NK-92 treated with Interleukin-12 subunit alpha and Interleukin-12 subunit beta, amount 100 ng/mL, for 24 hours (cell line): ENCODE measurements at places on chromosomes 4 and X.

GRCh38 chrX:19303256-19303880 lies 40.4 kb upstream of the PDHA1 start:
- no peak for DNase-seq

GRCh38 chrX:36422368-36422767 lies 502.8 kb downstream of the CFAP47 start:
- no peak for DNase-seq

- DNase-seq, result no peak
Observed at GRCh38 chr4:94480362-94480951, 28.7 kb downstream of the PDLIM5 start.

GRCh38 chr4:95627709-95628108 lies 78.9 kb upstream of the UNC5C start:
- DNase-seq, result no peak

DNA sequence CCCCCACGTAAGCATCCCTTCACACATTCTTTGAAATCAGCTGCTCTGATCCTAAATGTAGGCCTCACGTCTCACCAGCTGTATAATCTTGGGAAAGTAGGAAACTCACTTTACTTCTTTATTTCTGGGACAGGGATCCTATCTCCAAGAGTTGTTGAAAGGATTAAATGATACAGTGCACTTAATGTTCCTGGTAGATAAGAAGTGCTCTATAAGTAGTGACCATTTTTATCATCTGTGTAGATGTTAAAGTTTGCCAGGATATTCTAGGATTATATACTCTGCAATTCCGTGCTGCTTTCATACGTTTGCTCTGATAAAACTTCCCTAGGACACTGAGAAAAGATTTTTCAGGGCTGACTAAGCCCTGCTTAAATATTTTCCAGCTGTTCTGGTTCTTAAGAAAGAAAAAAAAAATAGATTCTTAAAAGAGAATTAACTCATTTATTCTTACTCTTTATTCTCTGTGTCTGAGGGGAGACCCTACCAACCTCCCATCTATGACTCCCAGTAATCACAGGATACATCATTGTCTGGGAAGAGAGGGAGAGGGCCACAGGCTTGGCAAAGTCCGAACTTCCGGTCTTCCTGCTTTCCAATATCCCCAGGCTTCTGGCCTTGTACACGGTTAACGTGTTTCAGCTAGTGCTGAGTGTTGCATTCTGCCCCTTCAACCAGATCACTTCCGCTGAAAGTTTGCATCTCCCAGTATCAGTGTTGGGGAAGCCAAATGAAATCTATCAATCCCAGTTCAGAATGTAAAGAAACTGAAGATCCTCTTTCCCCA lies 269.2 kb downstream of the TRIML1 start:
- DNase-seq, result no peak

- DNase-seq, result no peak
Observed at GRCh38 chr4:41989994-41990364, 351 bp upstream of the SLC30A9 start.

- DNase-seq, result no peak
Observed at GRCh38 chr4:76434901-76435527, at the start of gene SHROOM3. TSS of gene SHROOM3 (plus strand) at chr4:76435229. CDS start at chr4:76436053, 824 bp downstream.

DNA sequence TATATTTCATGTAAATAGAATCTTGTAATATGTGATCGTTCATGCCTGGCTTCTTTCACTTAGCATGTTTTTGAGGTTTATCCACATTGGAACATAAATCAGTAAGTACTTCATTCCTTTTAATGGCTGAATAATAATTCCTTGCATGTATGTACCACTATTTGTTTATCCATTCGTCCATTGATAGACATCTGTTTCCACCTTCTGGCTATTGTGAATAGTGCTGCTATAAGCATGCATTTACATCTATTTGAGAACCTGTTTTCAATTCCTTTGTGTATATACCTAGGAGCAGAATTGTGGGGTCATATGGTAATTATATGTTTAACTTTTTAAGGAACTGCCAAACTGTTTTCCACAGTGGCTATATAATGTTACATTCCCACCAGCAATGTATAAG lies 356.7 kb upstream of the DIPK2B start:
- no peak for DNase-seq

DNA sequence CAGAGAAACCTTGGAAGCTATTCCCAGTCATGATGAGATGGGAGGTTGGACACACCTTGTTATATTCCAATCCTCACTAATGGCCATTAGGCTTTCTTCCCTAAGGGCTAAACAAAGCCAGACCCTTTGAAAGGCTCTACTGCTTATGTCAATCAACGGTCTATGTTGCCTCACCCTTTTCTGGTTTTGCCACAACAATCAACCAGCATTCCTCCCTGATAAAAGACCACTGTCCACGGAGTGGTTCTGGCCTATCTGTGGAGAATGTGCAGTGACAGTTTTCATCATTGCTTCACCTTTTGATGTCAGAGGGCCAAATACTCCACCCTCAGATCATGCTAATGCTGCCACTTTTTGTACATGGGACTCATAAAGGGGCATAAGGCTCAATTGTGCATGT lies 913.4 kb downstream of the RPA4 start:
- no peak for DNase-seq

- DNase-seq, result no peak
Observed at GRCh38 chrX:145068450-145068849, 178.9 kb upstream of the SPANXN1 start.

- DNase-seq, result no peak
Observed at GRCh38 chr4:26263165-26263564, 57.6 kb upstream of the RBPJ start.

GRCh38 chr4:99654361-99654761 lies 3.3 kb downstream of the C4orf54 start:
- DNase-seq, result no peak

GRCh38 chrX:21975812-21976211 lies 35.3 kb downstream of the SMS start:
- no peak for DNase-seq

DNA sequence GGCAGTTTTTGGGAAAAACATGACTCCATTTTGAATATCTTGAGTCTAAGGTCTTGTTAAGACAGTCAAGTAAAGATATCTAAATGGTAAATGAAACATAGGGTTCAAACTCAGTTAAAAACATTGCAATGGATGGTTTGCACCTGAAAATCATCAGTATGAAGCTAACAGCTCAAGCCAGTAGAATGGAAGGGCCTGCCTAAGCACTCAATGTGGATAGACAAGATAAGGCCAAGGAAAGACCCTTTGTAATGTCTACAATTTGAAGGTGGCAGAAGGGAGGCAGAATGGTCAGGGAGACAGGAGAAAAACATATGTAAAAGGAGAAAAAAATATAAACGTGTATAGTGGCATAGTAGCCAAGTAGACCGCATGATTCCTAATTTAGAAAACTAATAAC lies 78.2 kb downstream of the REELD1 start:
- DNase-seq, result no peak

DNA sequence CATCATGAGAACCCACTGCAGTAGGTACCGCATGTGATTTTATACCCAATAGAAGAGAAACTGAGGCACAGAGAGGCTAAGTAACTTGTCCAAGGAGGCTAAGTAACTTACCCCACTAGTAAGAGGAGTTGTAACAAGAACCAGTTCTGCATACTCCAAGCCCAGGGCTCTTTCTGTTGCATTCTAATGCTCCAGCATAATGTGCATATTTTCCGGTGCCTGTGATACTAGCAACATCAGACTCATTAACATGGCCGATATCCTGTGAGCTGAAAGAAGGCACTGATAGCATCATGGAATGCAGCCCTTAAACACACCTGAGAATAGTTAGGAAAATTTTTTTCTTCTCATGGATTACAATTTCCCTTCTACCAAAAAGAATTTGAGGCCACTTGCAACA lies 39.7 kb upstream of the KLF3 start:
- no peak for DNase-seq

GRCh38 chrX:12814420-12814819 lies 23.2 kb downstream of the PRPS2 start:
- no peak for DNase-seq

GRCh38 chr4:118340109-118340508 lies 12.7 kb downstream of the PRSS12 start:
- DNase-seq, result no peak

- DNase-seq, result no peak
Observed at GRCh38 chrX:39574178-39574577, 523.6 kb downstream of the BCOR start.

GRCh38 chr4:23590431-23590830 lies 299.4 kb downstream of the PPARGC1A start:
- DNase-seq, result no peak

DNA sequence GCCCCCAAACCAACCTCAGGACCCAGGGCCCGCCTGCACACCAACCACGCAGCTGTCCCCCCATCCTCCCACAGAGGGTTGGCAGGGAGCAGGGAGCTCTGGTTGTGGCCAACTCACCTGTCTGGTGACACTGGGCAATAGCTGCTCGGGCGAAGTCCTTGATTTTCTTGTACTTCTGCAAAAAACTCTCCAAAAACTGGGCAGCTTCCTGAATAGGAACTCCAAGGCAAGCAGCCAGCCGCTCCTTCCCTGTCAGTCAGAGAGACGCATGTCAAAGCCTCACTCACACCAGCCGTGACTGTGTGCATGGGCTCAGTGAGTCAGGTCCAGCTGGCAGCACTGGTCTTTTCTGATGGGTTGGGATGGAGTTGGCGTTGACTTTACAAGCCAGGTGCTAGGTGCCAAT lies 26.4 kb downstream of the NAT8L start:
- no peak for DNase-seq

DNA sequence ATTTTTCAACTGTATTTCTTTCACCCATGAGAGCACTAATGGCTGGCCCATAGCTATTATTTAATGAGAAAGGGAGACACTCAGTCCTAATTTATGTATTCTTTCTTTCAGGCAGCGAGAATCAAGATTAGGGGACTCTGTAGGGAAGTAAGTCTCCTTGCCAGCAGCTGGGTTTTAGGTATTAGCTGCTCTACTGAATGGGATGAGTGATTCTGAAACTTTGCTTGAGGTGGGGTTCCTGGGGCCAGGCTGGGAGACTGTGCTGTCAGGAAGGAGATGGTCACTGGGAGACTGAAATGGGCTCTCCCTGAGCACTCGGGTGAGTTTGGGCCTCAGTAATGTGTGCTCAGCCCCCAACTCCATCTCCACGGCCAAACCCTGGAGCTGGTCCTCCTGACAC lies 78.7 kb downstream of the LNX1 start:
- DNase-seq, result no peak

DNA sequence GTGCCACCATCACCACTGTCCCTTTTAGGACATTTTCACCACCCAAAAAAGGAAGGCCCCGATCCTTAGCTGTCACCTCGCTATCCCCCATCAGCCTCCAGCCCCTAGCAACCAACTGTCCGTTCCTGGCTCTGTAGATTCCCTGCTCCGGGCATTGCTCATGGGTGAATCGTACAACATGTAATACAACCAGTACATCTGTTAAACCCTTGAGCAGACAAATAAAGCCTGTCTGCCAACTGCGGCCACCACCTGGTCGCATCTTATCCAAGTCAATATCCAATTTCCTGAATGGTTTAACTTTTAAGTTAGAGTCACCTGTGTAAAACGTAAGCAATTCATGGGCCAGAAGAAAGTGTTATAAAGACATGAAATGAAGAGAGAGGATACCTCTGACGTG lies 251.9 kb downstream of the AFAP1 start:
- DNase-seq, result no peak

- no peak for DNase-seq
Observed at GRCh38 chrX:74242484-74243138, 61.4 kb upstream of the ZCCHC13 start.

DNA sequence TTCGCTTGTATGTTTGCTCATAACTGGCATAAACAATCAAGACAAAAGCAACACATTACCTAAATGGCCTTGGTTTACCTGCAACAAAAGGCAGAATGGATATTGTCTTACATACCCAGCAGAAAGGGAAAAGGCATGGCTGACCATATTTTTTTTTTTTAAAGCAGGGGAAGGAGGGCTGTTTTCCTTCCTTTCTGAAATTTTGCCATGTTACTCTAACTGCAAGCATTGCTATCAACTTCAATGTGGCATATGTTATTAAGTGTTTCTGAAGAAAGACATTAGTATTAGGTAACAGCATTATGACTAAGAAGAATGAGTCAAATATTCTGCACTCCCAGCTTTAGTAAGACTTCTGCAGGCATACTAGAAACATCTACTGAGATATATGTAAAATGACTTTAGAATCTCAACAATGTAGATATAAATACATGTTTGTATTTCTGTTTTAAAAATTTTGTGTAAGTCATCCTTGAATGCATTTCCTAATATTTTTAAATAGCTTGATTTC lies 512.6 kb upstream of the FAM241A start:
- no peak for DNase-seq

GRCh38 chr4:54566608-54567007 lies 91.1 kb upstream of the KIT start:
- no peak for DNase-seq

DNA sequence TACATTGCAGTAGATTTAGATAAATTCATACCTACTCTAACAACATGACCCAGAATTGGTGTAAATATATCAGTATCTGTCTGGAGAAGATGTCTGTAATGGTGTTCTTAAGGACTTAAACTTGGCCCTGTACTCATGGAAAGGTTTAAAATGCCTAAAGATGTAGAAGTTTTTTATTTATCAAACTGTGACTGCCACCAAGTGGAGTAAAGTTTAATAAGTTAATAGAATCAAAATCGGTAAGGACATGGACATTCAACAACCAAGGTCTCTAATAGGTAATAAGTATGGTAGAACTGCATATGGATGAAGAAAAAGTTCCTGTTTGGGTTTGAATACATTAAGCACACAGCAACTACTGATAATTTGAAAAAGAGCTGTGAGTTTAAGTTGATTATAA lies 474.0 kb upstream of the NDST3 start:
- DNase-seq, result no peak

DNA sequence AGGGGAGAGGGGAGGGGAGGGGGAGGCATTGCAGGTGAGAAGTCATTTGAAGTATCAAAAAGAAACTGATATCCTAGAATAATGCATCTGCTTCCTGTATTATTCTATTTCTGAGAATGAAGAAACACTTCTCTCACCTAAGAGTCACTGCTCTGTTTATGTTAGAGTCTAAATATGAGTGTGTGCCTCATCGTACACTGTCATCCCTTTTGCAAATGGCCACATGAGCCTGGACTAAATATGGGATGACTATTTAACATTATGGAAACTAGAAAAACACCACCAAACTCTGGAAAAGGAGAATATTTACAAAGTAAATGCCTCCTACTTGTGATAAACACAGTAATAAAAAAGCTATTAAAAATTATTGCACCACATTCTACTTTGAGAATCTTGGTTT lies 146.4 kb upstream of the NOCT start:
- DNase-seq, result no peak

DNA sequence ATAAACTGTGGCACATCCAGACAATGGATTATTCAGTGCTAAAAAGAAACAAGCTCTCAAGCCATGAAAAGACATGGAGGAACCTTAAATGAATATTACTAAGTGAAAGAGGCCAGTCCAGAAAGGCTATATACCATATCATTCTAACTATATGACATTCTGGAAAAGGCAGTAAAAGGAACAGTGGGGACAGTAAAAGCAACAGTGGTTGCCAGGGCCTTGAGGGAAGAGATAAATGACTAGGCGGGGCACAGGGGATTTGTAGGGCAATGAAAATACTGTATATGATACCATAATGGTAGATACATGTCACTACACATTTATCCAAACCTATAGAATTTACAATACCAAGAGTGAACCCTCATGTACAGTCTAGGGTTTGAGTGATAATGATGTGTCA lies 115.3 kb downstream of the ATP8A1 start:
- DNase-seq, result no peak

- no peak for DNase-seq
Observed at GRCh38 chrX:13699183-13699826, 10.4 kb downstream of the RAB9A start.
